ENCODE measurements at places on chromosomes 11 and 22. TPM values are rescaled to one million over a fixed set of nuclear protein-coding genes. Genes with fewer than 3 reads are reported as not detected.

DNA sequence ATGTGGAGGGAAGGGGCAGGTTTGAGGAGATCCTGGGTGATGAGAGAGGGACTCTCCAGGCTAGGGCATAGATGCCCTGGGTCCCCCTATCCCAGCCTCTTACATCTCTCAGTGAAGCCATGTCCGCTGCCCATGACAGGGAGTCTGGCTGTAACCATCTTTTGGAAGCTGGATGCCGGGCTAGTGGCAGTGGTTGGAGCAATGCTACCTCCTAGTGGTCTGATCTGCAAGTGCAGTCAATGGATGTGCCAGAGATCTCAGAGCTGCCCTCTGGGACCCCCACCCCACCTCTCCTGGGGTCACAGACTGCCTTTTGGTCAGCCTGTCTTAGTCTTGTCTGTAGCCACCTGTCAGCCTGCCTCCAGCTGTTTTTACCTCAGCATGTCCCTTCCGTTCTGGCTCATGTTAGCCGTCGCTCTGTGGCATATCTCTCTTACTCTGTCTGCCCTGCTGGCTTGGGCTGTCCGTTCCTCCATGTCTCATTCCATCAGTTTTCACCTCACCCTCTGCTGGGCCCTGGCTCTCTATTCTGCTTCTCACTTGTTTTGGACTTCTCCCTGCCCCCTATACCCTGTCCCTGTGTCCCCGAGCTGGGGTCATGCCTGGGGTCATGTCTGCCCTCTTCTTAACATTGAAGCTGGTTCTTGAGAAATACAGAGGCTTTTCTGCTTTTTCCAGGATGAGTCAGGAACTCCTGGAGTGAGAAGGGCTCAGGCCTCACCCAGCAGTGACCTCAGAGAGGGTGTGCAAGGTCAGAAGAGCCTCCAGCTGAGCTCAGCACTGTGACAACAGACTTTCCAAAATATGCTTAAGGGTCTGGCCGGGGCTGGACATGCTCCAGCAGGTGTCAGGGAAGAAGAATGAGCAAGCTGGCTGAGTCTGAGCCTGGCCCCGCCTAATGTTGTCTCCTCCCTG, 52.0 kb upstream of the THY1 start:
- H3K4me3 ChIP-seq: no peak overlapping the region
- DNase-seq: peak; percentile 46
- H3K27me3 ChIP-seq: peaks cover 3% of the 10 kb centered on the region
- no peak overlapping the region for H3K27ac ChIP-seq
- H3K36me3 ChIP-seq: no peaks in the 10 kb centered on the region
- no peaks in the 10 kb centered on the region for H3K4me1 ChIP-seq

GRCh38 chr11:69444381-69445130, 36.9 kb upstream of the LINC01488 start:
- H3K4me3 ChIP-seq: no peak overlapping the region
- H3K36me3 ChIP-seq: no peaks in the 10 kb centered on the region
- H3K27ac ChIP-seq: no peak overlapping the region
- H3K27me3 ChIP-seq: peaks cover 7% of the 10 kb centered on the region

DNA sequence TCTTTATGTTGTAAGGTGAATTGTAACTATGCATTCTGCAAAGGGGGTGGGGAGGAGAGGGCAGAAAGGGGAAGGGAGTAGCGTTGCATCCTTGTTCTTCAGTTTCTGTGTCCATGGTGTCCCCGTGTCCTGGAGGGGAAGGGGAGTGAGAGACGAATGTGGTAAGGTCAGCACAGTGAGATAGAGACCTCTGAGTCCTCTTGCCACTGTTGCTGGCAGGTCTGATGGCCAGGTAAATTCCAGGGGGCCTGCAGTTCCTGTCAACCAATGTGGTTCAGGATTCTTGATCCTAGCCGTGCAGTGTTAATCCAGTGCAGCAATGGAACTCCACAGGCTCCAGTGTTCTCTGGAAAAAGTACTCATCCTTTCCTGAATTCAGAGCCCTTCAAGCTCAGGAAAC, 14.6 kb upstream of the ADSL start:
- peaks cover 14% of the 10 kb centered on the region for H3K36me3 ChIP-seq
- H3K4me3 ChIP-seq: no peak overlapping the region
- no peak for DNase-seq
- H3K4me1 ChIP-seq: peaks cover 40% of the 10 kb centered on the region

DNA sequence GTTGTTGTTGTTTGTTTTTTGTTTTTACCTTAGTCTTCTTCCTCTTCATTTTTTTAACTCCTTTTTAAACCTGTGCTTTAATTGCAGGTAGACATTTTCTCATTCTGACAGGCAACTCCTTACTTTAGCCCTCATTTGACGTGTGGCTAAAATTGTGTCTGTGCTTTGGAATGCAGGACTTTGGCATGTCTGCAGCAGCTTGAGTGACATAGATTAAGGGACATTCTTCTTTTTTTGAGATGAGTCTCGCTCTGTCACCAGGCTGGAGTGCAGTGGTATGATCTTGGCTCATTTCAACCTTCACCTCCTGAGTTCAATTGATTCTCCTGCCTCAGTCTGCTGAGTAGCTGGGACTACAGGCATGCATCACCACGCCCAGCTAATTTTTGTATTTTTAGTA, 100.8 kb downstream of the FAT3 start:
- no peaks in the 10 kb centered on the region for H3K4me1 ChIP-seq
- H3K27me3 ChIP-seq: peaks cover 2% of the 10 kb centered on the region
- no peak overlapping the region for H3K4me3 ChIP-seq
- H3K36me3 ChIP-seq: no peaks in the 10 kb centered on the region
- DNase-seq: no peak
- no peak overlapping the region for H3K27ac ChIP-seq

Gene PATE2
- polyA plus RNA-seq: not detected

Gene RBMXL2
- not detected for polyA plus RNA-seq

Measured in immature natural killer cell (primary cell).